ENCODE measurements at places on chromosomes 13 and 19.

DNA sequence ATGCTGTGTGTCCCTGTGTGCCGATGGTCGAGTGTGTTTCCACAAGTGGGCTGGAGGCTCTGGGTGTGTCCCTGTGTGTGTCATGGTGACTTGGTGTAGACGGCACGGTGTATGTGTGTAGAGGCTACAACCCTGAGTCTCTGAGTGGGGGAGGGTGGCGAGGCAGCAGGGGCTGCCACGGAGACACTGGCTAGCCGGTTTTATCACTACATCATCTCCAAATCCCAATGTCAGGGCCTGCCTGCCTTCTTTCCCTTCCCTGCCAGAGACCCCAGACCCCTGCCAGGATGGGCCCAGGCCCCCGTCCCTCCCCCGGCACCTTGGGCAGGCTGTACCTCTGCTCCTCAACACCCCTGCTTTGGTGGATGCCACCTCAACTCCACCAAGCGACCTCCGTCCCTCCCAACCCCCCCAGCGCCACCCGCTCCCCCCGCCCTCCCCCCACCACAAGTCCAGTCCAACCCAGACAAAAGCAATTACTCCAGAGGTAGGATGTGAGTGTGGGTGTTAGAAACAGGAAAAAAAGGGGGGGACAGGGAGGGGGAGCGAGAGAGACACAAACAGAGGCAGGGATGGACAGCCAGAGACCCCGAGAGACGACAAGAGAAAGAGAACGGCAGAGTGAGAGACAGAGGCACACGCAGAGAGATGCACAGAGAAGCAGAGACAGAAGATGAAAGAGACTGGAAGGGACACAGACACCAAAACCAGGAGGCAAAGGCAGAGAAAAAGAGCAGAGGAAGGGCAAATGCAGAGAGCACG lies 21.6 kb upstream of the POU2F2 start:
- no peak for DNase-seq

GRCh38 chr13:34515201-34515600 lies 426.9 kb upstream of the NBEA start:
- DNase-seq, result no peak

DNA sequence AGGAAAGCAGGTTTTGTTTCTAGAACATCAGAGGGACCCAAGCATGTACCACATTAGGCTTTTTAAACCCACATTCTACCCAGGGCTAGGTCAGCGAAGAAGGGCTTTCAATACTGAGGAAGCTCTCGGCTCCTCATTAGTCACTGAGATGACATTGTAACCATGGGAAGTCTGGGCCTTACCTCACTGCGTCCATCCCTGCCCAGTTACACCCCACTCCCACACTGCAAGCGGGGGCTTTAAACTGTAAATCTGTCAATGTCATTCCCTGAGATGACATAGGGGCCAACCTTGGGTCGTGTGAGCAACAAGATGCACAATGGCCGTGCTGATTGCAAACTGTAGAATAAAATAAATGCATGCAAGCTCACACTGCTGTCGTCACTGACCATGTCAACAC lies 21.7 kb upstream of the TFDP1 start:
- DNase-seq, result peak; percentile 22

GRCh38 chr13:85806553-85807175 lies 7.4 kb upstream of the SLITRK6 start:
- no peak for DNase-seq

DNA sequence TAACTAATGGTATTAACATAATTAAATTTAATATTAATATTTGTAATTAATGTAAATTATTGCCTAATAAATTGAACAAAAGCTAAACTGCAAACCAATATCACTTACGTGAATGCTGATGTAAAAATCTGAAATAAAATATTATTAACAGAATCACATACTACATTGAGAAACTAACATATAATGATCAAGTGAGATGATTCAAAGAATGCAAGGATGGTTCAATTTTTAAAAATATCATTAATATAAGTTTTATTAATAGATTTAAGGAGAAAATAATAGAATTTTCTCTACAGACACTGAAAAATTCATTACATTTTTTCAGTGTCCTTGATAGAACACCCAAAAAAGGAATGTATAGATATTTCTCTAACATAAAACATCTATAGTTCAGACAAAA lies 23.5 kb upstream of the EBPL start:
- no peak for DNase-seq

- DNase-seq, result peak; percentile 92
Observed at GRCh38 chr19:49637821-49638738, 1.9 kb downstream of the RRAS start.

Data from islet precursor cell (in vitro differentiated cells).